Cardiac muscle cell (in vitro differentiated cells and primary cell): ENCODE measurements at places on chromosomes 16 and 17. TPM values are rescaled to one million over a fixed set of nuclear protein-coding genes. Genes with fewer than 3 reads are reported as not detected.

- peak; percentile 75 for DNase-seq
Observed at GRCh38 chr17:16987830-16988601, 16.1 kb upstream of the TNFRSF13B start.

GRCh38 chr16:77816293-77816692 lies 27.9 kb downstream of the VAT1L start:
- peak; percentile 10 for DNase-seq

ITGAX gene
- not detected in 2 replicates for polyA plus RNA-seq

HS3ST6 gene
- polyA plus RNA-seq, result not detected in 2 replicates

NUDT7 gene
- 21.9 and 42.6 TPM in 2 replicates for polyA plus RNA-seq
